ENCODE measurements at places on chromosomes 5 and 9.

DNA sequence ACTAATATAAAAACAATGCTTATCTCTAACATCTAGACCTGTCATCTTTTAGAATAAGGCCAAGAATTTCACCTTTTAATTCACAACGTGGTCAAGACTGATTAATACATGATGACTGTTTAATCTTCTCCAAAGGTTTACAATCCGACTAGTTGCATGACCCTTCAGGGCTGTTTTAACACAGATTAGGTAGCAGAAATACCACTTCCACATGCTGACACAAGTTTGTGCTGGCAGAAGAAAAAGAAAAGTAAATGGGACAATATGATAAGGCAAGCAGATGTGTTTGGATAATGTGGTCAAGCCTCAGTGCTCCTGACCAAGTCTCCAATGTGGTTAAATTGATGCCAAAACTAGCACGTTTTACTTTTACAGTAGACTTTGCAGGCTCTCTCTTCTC is 31.1 kb downstream of the SEMA6A start:
- no peak for DNase-seq

DNA sequence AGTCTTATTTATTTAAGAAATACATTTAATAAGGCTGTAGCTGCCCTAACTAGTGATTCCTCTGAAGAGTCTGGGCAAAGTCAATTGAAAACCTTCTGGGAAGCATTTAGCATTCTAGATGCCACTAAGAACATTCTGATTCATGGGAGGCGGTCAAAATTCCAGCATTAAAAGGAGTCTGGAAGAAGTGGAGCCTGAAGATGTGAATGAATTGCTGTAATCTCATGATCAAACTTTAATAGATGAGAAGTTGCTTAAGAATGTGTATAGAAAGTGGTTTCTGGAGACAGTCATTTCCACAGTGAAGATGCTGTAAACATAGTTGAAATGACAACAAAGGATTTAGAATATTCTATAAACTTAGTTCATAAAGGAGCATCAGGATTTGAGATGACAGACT is 61.4 kb downstream of the WDR41 start:
- no peak for DNase-seq

- DNase-seq = no peak
These were observed 990.1 kb upstream of the C9orf72 start for GRCh38 chr9:28563291-28563934.

GRCh38 chr5:4661836-4662235 is 478.3 kb upstream of the ADAMTS16 start:
- no peak for DNase-seq

GRCh38 chr9:106304401-106304920 is 558.5 kb upstream of the ZNF462 start:
- DNase-seq = no peak

DNA sequence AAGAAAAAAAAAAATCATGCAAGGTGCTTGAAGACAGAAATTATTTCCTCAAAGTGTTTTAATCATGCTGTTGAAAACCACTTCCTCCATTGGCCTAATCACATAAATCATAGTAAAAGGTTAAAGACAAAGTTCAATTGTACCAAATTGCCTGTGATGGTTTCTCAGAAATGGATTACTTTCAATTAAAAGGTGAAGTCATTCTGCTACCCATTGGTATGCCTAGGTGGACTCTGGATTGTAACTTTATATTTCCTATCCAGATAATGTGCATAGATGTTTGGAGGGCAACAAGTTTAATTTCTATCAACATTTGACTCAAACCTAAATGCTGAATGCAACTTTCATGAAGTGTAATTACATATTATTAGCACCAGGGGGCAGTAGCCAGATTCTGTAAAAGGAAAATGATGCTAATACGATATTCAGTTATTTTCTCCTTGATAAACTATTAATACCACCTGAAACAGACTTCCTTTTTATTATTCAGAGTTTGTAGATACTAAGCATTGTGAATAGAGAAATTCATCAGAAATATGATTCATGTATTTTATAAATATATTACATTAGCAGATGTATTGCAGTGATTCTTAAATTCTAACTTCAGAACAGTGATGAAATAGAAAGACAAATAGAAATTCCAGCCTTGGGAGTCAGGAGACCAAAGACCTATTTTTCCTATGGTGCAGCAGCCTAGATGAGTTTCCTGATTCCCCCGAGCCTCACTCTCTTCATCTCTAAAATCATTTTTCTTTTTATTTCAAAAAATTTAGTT is 148.2 kb downstream of the CAAP1 start:
- DNase-seq = no peak

DNA sequence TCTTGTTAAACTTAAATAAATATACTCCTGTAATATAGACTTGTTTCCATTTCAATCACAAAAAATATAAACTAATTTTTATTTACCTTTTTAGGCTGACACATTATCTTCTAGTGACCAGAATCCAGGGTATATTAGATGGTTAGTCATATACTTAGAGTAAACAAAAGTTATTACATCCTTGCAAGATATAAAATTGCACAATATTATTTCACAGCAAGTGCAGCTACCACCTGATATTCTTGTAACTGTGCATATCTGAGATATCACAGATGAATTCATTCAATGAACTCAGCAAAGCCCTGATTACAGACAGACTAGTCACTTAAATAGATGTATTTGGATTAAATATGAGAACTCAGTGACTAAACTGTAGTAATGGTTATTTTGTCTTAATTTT is 25.6 kb upstream of the ARRDC3 start:
- DNase-seq = no peak

DNA sequence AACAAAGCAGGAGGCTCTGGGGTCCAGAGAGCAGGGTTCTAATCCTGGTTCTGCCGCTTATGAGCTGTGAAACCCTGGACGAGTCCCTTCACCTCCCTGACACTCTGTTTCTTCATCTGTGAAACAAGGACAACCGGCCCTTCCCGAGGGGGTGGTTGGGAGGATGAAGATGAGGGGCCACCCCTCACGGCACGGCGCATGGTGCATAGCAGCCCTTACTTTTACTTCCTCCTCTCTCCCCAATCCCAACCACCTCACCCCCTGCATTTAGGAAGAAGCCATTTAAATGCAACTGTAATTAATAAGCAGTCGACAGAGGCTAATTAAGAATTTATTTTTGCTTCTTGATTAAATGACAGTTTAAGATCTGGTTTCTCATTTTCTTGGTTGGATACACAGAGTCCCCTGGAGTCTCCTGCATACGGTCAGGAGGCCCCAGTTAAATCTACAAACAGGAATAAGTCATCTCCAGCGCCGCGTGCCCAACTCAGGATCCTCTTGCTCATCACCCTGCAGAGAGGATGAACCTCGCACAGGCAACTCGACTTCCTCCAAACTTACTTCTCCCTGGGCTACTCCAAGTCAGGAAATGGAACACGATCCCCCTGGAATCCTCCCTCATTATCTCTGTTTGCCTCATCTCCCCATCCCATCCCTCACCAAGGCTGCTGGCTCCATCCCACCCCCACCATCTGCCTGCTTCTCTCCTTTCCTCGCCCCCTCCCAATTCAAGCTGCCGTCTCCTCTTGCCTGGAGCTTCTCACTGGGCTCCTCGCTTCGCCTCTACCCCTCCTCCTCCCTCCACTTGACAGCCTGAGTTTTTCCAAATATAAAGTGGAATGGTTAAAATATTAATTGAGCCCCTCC is 95.9 kb downstream of the HRH2 start:
- DNase-seq = no peak

DNA sequence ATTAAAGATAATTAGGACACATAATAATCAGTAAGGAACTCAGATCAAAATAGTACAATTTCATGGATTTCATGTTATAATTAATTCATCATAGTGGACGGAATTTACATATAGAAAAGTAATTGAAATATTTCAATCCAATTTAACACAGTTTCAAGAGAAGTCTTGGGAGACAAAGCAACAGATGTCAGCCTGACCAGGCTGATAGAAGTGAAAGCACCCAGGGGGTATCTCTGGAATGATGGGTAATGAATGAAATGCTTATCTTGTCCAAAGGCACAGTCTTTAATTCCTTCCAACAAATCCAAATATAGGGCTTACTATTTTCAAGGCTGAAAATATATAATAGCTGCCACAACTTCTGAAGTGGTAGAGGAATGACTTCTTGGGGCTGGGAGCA is 629.3 kb upstream of the RGMB start:
- DNase-seq = no peak

DNA sequence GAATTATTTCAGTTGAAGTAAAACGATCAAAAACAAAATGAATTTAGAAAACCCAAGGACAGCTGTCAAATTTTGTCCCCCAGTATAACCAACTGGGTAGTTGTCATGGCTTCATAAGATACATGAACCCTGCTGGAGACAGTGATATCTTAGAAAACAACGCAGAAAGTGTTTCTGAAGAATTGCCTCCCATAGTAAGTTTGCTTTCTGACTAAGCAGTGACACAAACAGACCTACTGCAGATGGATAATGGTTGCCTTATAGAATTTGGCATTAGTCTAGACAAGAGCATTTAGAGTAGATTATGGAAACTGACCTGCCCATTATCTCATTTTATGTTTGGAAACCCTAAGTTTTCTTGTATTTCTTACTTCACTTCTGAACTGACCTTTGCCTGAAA is 187.7 kb upstream of the KCNN2 start:
- DNase-seq = no peak

DNA sequence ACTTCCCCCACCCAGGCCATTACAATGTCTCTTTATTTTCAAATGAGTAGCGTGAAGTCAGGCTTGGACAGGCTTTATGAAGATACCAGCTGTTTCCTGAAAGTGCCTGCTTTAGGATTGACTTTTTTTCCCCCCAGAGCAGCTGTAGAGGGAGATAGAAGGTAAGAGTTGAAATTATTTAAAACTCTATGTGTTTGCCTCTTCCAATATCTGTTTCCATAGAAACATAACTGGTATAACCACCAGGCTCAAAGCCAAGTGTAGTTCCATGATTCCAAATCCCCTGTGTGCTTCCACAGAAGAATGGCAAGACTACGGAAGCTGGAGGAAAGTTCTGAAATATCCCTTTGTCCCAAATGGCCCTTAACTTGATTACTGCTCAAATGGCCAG is 87.4 kb upstream of the TBC1D2 start:
- DNase-seq = no peak

DNA sequence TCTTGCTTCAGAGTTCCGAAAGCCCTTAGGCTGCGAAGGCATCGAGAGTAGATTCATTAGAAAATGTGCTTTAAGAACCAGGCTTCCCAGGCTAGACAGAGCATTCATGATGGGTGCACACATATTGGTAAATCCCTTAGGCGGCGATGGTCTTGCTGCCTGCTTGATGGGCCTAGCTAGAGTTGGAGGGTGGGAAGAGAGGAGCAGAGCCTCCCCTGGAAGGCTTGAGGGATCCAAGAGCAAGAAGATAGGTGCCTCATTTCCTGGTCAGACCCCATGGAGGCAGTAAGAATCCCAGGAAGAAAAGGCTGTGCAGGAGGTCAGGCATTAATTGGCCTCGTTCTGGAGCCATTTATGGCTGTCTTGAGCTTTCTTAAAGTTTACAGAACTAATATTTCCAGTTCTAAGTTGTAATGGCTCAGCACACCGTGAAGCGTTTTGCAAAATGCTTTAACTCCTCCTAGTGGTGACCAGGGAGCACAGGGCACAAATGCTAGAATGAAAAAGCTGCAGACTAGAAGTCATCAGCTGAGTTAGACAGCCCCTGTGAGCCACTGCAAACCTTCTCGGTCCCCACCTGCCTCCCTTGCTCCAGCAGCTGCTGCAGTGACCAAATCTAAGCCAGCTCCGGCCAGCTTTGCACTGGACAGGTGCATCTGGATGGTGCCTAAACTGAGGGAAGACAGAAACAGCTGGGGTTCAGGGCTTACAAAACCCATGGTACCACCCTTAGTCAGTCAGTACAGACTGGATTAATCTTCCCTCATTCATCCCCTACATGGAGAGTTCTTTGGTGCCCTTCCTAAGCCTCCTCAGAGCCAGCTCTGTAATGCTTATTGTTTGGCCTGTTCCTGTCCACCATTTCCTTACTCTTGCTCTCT is 14.7 kb downstream of the SLC45A2 start:
- peak; percentile 13 for DNase-seq

GRCh38 chr5:165139262-165139661 is 1633.8 kb downstream of the MAT2B start:
- no peak for DNase-seq

DNA sequence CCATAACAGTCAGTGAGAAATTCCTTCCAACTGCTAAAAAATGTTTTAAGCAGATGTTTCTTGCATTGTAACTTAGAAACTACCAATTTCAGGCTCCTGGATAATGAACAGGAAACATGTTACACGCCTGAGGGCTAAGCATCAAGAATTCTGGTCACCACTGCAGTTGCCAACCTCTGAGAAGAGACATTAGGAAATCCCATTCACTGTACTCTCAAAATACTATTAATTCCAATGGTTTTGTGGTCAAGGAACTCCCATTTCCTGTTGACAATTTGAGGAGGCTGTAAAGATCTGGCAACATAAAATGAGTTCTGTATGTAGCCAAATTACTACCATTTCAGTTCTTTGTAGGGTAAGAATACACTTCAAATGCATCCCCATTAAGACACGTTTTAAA is 456.0 kb upstream of the MEF2C start:
- no peak for DNase-seq

DNA sequence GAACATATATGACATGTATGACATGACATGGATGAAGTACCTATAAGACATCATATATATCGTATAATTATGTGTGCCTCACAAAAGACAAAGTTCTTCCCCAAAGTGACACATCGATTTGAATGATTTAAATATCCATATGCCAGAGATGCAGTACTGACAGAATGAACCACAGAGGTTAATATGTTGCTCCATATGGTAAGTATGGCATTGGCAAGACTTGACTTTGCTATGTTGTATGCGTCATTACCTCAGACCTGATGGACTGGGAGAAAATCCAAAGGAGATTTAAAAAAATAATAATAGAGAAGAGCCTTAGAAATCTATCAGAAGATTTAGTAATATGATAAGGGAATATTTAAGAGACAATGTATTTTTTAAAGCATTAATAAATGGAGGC is 263.2 kb downstream of the PJA2 start:
- DNase-seq = no peak

GRCh38 chr5:149912226-149912871 is 32.2 kb downstream of the PDE6A start:
- DNase-seq = no peak

DNA sequence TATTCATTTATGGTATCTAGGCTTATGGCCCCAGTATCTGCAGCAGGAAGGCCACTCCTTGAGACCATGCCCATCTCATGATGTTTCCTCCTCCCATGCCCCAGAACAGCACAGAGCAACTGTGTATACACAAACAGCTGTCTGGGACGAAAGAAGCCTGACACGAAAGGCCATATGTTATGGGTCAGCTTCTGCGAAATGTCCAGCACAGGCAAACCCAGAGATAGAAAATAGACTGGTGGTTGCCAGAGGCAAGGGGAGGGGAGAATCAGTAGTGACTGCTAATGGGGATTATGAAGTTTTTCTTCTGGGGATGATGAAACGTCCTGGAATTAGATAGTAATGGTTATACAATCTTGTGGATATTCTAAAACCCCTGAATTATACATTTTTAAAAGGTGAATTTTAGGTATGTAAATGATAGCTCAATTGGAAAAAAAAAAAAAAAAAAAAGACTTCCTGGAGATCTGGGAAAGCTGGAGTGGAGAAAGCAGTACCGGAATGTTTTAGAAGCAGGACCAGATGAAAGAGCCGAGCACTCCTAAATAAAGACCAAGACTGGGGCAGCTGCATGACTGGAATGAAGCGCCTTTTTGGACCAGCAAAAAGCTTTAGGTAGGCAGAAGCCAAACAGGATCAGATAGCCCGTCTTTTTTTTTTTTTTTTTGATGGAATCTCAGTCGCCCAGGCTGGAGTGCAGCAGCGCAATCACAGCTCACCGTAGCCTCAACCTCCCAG is 29.2 kb downstream of the PCDHGC5 start:
- DNase-seq = no peak

Data from WERI-Rb-1 (cell line).